ENCODE measurements at places on chromosomes 4 and X. TPM values are rescaled to one million over a fixed set of nuclear protein-coding genes. Genes with fewer than 3 reads are reported as not detected.

VEGFD gene
- total RNA-seq = 8.3 TPM

FRMPD3 gene
- not detected for total RNA-seq

APBB2 gene
- 23.5 TPM for total RNA-seq

DNAAF6 gene
- total RNA-seq = not detected

DNA sequence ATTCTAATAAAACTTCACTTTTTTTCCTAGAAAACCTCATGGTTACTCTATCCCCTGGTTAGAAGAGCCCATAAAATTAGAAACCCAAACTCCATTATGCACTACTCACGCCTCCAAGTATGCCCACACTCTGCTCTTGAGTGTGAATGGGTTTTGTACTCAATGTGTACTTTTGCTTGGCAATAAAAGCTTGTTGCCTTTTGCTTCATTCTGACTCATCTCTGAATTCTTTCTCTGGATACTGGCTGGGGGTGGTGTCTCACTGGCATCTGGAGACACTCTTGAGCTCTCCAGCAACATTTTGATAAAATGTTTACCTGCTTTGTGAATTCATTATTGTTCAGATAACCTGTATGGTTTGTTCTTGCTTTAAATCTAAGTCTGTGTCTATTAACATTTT, 963.3 kb downstream of the TRAM1L1 start:
- DNase-seq = no peak

DNA sequence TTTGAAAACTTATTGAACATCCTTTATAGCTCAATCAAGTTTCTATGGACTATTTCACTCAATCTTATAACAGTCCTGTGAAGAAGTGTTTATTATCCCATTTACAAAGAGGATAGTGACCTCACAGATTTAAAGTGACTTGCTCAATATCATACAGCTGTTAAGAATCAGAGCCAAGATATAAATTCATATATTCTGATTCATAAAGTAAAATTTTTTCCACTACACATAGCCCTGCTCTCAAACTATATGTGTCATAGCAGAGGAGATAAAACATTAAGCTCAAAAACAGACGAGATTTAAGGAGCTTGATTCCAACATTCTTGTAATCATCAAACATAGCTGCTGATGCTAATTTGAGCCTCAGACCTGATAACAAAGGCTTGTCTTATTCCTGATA, 226.8 kb downstream of the CAMK2D start:
- no peak for DNase-seq

- no peak for DNase-seq
Measured at GRCh38 chr4:41145571-41146078, 68.7 kb downstream of the APBB2 start.

DNA sequence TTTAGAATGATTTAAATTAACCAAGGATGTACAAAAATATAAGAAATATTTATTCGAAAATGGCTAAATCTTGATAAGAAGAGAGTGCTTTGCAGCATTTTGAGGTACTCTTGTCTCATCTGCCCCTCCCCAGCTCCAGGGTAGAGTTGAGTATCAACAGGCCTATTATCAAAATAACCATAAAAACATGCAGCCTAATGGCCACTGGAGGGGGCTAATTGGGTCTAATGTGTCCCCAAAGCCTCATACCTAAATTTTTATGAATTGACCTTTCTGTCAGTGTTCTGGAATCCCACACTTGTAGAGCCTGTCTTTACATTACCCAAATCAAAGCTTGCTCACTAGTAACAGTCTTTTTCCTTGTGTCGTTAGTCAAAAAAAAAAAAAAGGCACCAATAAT, 544.9 kb upstream of the CPXCR1 start:
- DNase-seq = no peak

DNA sequence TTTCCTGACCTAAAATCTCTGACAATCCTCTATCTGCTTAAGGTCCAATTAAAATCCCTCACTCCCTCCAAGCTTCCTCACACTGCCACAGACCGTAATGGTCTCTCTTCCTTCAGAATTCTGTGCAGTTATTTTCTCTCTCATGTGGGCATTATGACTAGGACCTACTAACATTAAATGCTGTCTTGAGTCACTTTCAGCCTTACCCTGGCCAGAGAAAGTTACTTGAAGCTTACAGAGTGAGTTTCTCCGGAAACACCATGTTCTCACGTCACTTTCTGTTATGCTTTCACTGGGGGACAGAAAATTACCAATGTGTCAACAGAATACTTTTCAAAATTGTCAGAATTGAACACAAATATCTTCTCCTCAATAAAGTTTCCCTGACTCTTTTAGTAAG, 271.8 kb downstream of the INPP4B start:
- no peak for DNase-seq

GRCh38 chrX:150158554-150159332, 204.4 kb upstream of the MAMLD1 start:
- no peak for DNase-seq

Measured in left ventricle myocardium inferior (tissue), 1 donor.